ENCODE measurements at places on chromosomes 1 and 21.

- DNase-seq = no peak
Measured at GRCh38 chr1:220786337-220787068, at the start of gene MTARC1. Gene MTARC1, plus strand, starts transcription at chr1:220786913. Its CDS starts 32 bp downstream, at chr1:220786945.

GRCh38 chr1:184324972-184325371, 61.9 kb upstream of the C1orf21 start:
- DNase-seq = no peak

- DNase-seq = no peak
Measured at GRCh38 chr1:167973832-167974231, 37.0 kb upstream of the MPC2 start.

GRCh38 chr1:81305997-81306452, 494.7 kb upstream of the ADGRL2 start:
- no peak for DNase-seq

GRCh38 chr21:26365849-26366248, 195.3 kb upstream of the APP start:
- no peak for DNase-seq

- no peak for DNase-seq
Measured at GRCh38 chr1:14891991-14892390, 261.6 kb upstream of the TMEM51 start.

DNA sequence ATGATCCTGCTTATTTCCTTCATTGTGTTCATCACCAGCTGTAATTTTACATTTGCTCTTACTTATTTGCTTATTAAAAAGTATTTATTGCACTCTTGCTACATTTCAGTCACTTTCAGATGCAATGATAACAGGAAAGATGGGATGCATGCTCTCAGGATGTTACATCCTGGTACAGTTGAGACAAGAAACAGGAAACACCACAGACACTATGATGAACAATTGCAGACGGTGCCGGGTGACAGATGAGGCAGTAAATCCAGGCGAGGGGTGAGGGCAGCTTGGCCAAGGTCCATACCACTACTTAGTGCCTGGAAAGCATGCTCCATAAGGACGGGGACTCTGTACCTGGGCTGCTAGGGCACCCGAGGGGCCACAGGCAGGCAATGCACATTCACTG, 156.6 kb upstream of the RAB4A start:
- DNase-seq = no peak

GRCh38 chr1:29833581-29833980, 597.3 kb downstream of the PTPRU start:
- no peak for DNase-seq

DNA sequence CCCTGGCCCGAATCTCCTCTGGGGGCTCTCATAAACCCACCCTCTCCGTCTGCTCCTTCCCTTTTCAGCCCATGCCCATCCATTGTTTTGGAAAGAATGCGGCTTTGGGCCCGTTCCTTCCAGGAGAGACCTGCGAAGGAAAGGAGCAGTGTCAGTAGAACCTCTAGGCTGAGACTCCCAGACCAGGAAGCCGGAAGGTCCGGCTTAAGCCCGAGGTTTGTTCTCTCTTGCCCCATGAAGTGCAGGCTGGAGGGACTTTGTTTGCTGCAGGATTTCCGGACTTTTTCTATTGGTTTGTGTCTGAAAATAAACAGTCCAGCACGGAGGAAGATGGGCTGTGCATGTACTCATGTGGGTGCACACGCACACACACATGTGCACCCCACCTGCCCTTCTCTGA, 49.8 kb downstream of the ELK4 start:
- DNase-seq = no peak

- no peak for DNase-seq
Measured at GRCh38 chr1:183310753-183311479, 107.3 kb downstream of the NMNAT2 start.

DNA sequence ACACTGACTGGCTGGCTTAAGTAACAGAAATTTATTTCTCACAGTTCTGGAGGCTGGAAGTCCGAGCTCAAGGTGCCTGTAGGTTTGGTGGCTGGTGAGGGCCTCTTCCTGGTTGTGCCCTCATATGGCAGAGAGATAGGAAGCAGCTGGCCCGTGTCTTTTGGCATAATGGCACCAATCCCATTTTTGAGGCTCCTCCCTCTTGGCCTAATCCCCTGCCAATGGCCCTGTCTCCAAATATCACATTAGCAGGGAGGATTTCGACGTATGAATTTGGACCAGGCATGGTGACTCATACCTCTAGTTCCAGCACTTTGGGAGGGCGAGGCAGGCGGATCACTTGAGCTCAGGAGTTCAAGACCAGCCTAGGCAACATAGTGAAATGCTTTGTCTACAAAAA, 37.4 kb downstream of the AGPAT3 start:
- DNase-seq = no peak

GRCh38 chr1:24875991-24876506, 54.0 kb downstream of the RUNX3 start:
- DNase-seq = no peak

DNA sequence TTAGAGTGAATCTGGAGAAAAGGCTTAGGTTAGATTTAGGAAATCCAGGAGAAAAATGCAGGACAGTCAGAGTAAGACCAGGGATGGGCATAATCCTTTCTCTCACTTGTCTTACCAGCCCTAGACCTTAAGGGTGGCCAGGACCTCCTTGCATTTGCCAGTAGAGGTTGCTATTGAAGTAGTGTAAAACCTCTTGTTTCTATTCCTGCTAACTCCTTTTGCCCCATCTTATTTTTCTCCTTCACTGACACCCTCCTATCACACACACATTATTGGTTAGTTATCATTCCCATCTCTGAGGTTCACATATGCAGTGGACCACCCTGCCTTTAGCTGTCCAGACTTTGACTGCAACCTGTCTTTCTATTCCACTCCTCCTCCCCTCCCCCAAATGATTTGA, 75.0 kb upstream of the MACF1 start:
- no peak for DNase-seq

DNA sequence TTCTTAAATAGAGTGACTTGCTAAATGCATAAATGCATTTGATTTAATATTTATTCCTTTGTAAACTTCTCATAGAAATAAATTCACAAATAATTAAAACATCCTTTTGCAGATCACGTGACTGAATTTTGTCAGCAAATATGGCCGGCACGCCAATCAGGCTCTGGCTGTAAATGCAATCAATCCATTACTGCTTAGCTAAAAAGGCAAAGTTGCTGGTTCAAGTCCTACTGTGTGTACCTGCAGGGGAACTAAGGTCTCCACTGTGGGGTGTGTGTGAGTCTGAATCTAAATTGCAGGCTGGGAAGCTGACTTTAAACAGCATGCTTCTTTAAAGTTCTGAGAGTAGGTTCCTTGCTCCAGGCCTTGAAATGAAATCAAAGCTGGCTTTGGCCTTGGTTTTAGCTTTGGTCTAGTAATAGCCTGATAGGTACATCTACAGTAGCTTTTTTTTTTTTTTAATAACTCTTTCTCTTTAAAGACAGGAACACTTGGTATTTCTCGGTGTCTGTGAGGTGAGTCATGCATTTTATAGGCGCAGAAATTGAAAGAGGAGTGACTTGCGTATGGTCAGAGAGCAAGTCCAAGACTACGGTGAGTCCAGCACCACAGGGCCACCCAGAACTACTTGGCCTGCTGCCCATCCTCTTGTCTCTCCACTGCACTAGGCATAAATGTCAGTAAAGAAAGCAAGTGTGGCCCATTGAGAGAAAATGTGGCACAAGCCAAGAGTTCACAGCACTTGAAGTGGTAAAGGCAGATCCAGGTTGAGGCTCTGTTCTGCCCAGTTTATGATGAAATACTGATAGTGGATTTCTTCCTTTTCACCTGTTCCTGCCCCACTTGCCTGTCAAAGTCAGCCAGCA, 36.2 kb upstream of the LYST start:
- DNase-seq = no peak

GRCh38 chr1:20100632-20101355, 18.5 kb downstream of the PLA2G2D start:
- DNase-seq = peak; percentile 14

GRCh38 chr1:167562702-167563101, 9.1 kb upstream of the CREG1 start:
- DNase-seq = no peak

Data from activated CD4-positive, alpha-beta T cell treated with anti-CD3 and anti-CD28 coated beads for 24 hours (primary cell).